ENCODE measurements at places on chromosomes 1 and 21. TPM values are rescaled to one million over a fixed set of nuclear protein-coding genes. Genes with fewer than 3 reads are reported as not detected.

The LRRC38 gene
- polyA plus RNA-seq: not detected

The KCNJ6 gene
- polyA plus RNA-seq: 0.04 TPM

The KRTAP19-3 gene
- not detected for polyA plus RNA-seq

The REN gene
- 1.8 TPM for polyA plus RNA-seq

The WRAP73 gene
- polyA plus RNA-seq: 18.7 TPM

The SPRR4 gene
- polyA plus RNA-seq: not detected

The PTPRC gene
- polyA plus RNA-seq: 4.8 TPM

The GPR52 gene
- polyA plus RNA-seq: 0.28 TPM

The MYCL gene
- 8.2 TPM for polyA plus RNA-seq

The ATP1A2 gene
- polyA plus RNA-seq: 5.7 TPM

The VPS45 gene
- 20.1 TPM for polyA plus RNA-seq

The RBM34 gene
- polyA plus RNA-seq: 48.8 TPM

The LYPD8 gene
- polyA plus RNA-seq: 176 TPM

The GCSAML gene
- polyA plus RNA-seq: not detected

The OR14K1 gene
- not detected for polyA plus RNA-seq

The KCNJ15 gene
- polyA plus RNA-seq: 0.60 TPM

The CD5L gene
- polyA plus RNA-seq: 0.07 TPM

The FNDC5 gene
- 1.2 TPM for polyA plus RNA-seq

GRCh38 chr1:248818505-248819374 is 7.0 kb downstream of the SH3BP5L start:
- DNase-seq: no peak

DNA sequence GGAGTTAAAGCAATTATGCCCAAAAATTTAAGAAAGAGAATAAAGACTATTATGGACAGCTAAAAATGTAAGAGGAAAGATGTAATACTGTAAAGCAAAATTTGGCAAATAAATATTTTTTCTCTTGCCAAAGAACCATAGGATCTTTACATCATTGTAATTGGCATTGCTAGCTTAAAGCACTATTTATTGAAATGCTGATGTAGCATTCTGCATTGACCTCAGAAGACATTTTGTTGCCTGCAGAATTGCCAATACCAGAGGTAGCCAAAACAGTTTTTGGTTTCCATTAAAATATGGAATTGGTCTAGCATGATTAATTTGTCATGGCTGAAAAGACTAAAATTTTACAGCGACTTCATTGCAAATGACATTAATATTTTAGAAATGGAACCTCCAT is 191.5 kb upstream of the CHODL start:
- no peak for DNase-seq

DNA sequence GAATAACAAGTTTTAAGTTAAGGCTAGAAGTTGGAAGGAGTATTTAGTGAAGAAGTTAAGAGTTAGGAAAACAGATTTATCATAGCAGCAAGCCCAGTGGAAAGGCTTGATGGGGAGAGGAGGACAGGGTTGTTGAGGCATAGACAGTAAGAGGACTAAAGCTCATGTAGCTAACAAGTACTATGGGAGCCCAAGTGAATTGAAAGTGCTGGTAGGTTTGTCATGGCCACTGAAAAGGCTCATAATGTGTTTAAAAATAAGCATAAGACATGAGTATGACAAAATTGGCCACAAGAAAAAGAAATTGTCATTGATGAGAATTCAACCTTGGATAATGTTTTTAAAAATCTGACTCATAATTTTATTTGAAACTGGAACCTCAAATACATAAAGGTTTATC is 49.2 kb upstream of the CRB1 start:
- DNase-seq: no peak

DNA sequence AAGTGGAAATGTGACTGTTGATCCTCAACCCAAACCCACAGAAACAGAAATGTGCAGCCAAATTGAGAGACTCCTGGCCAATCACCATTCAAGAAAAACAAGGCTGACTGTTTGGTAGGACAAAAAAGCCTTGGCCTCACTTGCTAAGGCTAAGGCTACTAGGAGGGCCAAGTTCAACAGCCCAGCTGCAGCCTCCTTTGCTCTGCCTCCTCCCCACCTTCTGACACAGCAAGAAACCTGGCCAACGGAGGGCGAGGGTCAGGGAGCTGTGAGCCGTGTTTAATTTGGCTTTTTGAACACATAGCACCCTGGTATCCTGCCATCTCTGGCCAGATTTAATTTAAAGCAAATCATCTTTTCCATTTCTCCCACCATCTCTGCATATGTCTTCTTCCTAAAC is 165.8 kb upstream of the RAB4A start:
- DNase-seq: no peak

DNA sequence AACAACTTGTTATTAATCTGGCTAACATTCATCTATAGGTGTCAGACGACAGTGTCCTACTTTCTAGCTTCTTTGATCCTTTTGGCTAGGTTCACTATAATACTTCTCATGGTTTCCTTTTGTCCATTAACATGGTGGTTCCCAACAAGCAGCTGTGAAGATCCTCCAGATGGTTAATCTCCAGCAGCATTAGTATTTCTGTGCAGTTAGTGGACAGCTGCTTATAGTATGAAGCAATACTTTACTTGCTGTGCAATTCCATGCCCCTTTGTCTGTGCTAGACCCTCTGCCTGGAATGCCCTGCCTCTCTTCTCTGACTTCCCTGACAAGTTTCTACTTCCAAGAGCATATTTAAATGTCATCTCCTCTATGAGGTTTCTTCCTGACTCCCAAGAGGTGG is 41.7 kb upstream of the ARHGAP29 start:
- DNase-seq: no peak

- DNase-seq: peak; percentile 76
Measured at GRCh38 chr1:211326528-211327345, at the start of gene TRAF5. TSS of gene TRAF5 (plus strand) at chr1:211326833. CDS start at chr1:211353240, 26,407 bp downstream.

GRCh38 chr21:14457762-14458161 is 74.8 kb upstream of the HSPA13 start:
- no peak for DNase-seq

DNA sequence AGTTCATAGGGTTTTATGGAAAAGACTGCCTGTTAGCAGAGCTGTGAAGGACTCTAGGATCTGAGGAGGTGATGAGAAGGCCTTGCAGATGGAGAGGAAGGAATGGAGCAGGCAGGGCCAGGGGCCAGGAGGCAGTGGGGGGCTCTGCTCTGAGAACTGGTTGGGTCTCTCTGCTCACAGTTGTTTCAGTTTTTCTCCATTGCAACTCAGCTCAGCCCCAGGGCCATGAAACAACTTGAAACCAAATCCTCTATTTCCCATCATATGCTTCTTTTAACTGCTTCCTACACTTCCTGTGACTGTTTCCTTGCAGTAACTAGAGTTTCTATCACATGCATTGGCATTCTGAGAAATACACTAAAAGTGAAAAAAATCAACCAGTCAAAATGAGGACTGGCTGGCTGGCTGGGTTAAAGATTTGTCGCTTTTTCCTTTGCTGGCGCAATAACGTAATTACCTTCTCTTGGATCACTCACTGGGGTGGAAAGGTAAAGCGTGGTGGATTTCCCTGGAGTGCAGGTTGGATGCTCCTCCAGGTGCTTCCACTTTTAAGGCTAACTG is 172.0 kb downstream of the CDC7 start:
- DNase-seq: no peak

GRCh38 chr1:118841521-118841920 is 146.6 kb downstream of the TBX15 start:
- no peak for DNase-seq

- DNase-seq: peak; percentile 39
Measured at GRCh38 chr1:157198619-157199420, 60.6 kb upstream of the ETV3 start.

GRCh38 chr1:226980565-226981385 is 40.7 kb downstream of the COQ8A start:
- DNase-seq: peak; percentile 67

GRCh38 chr1:97051823-97052222 is 330.2 kb downstream of the PTBP2 start:
- DNase-seq: no peak

DNA sequence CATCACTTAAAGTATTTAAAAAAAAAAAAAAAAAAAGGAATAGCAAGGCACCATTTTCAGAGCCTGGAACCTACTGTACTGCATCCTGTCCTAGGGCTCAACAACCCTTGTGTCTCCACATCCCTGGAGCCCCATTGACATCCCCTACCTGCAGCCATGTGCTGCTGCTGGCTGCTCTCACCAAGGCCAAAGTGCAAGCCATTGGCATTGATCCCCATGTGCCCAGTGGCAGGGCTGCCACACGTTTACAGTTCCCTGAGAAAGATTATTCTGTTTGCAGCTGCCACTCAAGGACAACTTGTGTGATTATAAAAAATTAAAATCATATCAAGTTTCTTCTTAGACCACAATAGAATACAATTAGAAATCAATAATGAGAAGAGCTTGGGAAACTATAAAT is 129.9 kb downstream of the LHX8 start:
- no peak for DNase-seq

- DNase-seq: no peak
Measured at GRCh38 chr1:209248649-209249279, 334.8 kb upstream of the CAMK1G start.

DNA sequence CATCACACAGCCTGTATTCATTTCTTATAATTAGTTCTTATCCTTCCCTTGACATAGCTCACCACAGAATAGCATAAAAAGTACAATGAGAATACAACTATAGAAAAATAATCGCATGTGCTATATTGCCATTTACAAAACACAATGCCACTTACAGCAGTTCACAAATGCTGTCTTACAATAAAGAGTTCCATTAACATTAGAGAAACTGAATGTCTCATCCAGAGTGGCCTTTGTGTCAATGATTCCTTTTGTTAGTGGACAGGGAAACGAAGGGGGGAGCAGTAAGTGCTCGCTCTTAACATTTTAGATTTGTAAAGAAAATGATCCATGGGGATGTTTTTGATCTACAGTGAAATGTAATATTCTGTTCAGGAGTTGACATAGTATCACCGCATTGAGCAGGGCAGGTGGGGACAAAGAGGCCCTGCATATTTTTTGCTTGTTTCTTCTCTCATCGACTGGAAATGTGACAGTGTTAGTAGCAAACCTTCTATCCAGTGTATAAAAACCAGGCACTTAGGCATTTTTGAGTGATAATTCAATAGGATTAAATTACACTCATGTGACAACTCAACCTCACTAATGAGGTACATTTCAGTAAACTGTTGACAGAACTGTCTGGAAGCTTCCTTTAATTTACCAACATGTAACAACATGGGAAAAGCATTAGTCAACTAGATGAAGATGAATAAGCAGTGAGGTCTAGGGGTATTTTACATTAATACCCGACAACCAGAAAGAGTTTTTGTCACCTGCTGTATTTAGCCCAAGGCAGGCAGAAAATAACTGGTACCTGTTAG is 35.6 kb upstream of the RRP15 start:
- no peak for DNase-seq

- DNase-seq: no peak
Measured at GRCh38 chr1:66320231-66320630, 213.7 kb upstream of the SGIP1 start.

DNA sequence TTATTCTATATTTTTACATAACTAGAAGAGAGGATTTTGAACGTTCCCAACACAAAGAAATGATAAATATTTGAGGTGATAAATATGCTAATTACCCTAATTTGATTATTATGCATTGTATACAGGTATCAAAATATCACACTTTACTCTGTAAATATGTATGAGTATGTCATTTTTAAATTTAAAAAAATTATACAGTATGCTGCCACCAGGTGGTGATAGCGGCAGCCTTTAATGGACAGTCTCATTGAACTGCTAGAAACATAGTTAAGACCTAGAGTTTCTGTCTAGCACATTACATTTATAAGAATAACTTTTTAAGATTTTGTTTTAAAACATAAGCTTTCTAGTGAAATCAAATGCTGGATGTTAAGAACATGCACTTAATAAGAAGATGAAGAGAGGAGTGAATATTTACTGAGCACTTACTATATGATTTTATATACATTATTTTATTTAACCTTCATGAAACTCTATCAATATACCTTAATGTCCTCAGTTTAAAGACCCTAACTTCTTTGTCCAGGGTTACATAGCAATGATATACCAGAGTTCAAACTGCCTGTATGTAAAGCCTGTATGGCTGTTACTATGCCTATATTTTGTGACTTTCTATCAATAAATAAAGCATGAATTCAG is 207.1 kb downstream of the NUF2 start:
- DNase-seq: no peak

GRCh38 chr1:223832637-223832943 is 13.2 kb downstream of the TP53BP2 start:
- DNase-seq: no peak

GRCh38 chr1:110800079-110800478 is 72.9 kb upstream of the CD53 start:
- no peak for DNase-seq

GRCh38 chr1:170662561-170663403 is 1.1 kb upstream of the PRRX1 start:
- DNase-seq: no peak

- DNase-seq: no peak
Measured at GRCh38 chr1:204733289-204733688, 47.8 kb upstream of the LRRN2 start.

GRCh38 chr1:36206323-36206858 is 17.9 kb upstream of the THRAP3 start:
- DNase-seq: no peak

GRCh38 chr1:63524201-63524600 is 876 bp downstream of the EFCAB7 start:
- no peak for DNase-seq

DNA sequence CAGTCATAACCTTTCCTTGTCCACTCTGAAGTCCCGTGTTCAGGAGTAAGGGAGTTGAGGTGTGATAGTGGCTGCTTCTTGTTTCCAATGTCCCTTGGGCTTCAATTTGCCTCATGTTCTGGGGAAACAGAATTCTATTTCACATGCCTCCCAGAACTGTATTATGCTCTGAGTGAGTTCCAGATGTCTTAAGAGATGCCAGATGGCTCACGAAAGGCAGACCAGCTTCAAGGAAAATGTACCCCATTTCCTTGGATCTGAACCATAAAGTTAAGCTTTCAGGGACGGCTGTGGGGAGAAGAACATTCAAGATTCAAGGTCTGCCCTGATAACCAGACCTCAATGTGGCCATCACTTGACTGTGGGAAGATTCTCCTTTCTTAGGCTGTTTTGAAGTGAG is 42.4 kb downstream of the C1orf87 start:
- DNase-seq: no peak

DNA sequence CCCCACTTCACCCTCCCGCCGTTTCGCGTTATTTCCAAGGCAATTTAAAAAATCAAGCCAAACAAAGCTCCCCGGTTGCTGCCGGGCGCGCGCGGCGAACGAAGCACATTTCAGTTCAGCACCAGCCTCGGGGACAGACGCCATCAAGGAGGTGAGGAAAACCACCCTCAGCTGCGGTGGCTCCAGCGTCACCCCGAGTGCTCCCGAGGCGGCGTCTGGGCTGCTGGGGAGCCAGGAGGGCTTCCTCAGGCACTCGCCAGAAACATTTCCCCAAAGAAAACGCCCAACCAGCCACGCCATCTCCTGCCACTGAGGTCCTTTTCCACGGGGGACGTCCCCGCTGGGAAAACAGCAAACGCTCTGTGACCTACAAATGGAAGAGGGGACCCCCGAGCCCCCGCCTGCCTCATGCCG is 623 bp downstream of the GNG4 start:
- DNase-seq: peak; percentile 64

GRCh38 chr1:10210841-10211804 is 753 bp downstream of the KIF1B start:
- peak; percentile 98 for DNase-seq

GRCh38 chr1:107942814-107943213 is 22.2 kb downstream of the VAV3 start:
- DNase-seq: no peak
